ENCODE measurements at places on chromosomes 1 and 21.

- no peak for DNase-seq
Observed at GRCh38 chr1:15744122-15744679, 1.9 kb downstream of the TMEM82 start.

- DNase-seq = peak; percentile 16
Observed at GRCh38 chr1:20992322-20993056, 184.2 kb downstream of the EIF4G3 start.

- no peak for DNase-seq
Observed at GRCh38 chr1:3101124-3101939, 32.3 kb downstream of the PRDM16 start.

DNA sequence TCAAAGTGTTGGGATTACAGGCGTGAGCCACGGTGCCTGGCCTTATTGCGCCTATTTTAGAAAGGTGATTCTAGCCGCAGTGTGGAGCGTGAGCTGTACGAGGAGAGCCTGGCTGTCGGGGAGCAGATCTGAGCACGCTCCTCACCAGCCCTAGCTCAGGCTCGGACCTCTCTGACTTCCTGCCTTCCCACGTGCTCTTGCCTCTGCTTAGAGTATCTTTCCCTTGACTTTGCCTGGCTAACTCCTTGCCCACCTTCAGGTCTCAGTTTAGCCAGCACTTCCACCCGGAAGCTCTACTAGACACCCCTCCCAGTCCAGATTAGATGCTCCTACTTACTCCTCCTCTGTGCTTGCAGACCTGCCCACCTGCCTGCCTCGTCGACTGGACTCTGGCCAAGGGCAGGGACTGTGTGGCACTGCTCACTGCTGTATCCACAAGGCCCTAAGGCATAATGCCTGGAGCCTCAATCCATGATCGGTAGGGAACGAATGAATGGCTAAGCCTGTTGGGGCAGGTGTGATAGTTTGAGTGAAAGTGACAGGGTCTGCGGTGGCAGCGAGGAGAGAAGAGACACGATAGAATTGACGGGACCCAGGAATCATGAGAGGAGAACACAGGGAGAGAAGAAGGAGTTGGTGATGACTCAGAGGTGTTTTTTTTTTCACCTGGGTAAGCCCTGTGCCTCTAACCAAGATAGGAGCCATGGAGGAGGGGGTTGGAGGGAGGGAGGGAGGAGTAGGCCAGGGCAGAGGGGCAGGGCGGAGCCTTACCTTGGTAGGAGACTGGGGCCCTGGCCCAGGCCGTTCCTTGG lies 28.1 kb upstream of the WASF2 start:
- no peak for DNase-seq

GRCh38 chr1:162018418-162018817 lies 5.3 kb downstream of the OLFML2B start:
- no peak for DNase-seq

DNA sequence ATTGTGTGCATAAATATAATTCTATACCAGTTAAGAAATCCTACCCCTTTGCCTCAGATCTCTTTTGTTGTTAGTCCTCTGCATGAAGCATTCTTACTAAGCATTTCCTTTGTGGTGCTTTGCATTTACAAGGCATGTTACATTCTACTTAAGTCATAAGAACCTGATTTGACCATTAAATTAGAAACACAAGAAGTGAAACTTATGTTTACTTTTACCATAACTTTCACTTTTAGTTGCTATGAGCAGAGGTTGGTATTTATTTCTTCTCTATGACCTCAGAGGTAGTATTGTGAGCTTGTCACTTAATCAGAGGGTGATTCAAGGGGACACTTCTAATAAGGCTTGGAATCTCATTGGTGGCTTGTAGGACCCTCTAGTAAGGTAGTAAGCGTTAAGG lies 9.0 kb downstream of the FAM20B start:
- DNase-seq = peak; percentile 63

- no peak for DNase-seq
Observed at GRCh38 chr21:14870853-14871149, 194.0 kb downstream of the NRIP1 start.

GRCh38 chr1:79193211-79194079 lies 186.9 kb upstream of the ADGRL4 start:
- peak; percentile 60 for DNase-seq

- DNase-seq = no peak
Observed at GRCh38 chr1:233319272-233319671, 8.3 kb upstream of the MAP3K21 start.

- no peak for DNase-seq
Observed at GRCh38 chr1:19844731-19845495, 29.8 kb upstream of the RNF186 start.

DNA sequence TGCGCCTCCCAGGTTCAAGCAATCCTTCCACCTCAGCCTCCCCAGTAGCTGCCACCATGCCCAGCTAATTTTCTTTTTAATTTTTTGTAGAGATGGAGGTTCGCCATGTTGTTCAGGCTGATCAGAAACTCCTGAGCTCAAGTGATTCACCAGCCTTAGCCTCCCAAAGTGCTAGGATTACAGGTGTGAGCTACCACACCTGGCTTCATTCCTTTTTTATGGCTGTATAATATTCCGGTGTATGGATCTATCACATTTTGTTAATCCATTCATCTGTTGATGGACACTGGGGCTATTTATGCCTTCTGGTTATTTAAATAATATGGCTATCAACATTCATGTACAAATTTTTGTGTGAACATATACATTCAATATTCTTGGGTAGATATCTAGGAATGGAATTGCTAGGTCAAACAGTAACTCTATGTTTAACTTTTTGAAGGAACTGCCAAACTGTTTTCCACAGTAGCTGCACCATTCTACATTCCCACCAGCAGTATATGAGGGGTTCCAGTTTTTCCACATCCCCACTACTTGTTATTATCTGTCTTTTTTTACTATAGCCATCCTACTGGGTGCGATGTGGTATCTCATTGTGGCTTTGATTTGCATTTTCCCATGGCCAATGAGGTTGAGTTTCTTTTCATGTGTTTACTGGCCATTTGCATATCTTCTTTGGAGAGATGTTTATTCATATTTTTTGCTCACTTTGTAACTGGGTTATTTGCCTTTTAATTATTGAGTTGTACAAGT lies 11.0 kb downstream of the SLC27A3 start:
- DNase-seq = no peak

GRCh38 chr21:43626390-43626789 lies 32.9 kb downstream of the HSF2BP start:
- DNase-seq = no peak

- DNase-seq = peak; percentile 83
Observed at GRCh38 chr1:1019122-1019999, 559 bp upstream of the AGRN start.

DNA sequence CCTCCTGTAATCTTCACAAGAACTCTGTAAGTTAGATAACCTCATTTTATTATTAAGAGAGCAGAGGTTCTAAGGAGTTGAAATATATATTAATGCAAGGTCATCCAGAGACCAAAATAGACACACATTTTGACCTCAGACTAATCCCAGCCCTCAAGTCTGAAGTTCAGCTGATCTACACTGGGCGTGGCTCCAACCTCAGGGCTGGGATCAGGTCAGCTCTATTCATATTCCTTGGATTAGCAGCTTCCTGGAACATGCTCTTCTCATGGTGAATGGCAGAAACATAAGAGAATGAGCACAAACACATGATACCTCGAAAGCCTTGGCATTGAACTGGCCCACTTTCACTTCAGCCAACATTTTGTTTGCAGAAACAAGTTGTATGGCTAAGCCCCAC lies 200.8 kb upstream of the ST6GALNAC5 start:
- no peak for DNase-seq

GRCh38 chr1:237740846-237741245 lies 149.9 kb downstream of the ZP4 start:
- DNase-seq = no peak

DNA sequence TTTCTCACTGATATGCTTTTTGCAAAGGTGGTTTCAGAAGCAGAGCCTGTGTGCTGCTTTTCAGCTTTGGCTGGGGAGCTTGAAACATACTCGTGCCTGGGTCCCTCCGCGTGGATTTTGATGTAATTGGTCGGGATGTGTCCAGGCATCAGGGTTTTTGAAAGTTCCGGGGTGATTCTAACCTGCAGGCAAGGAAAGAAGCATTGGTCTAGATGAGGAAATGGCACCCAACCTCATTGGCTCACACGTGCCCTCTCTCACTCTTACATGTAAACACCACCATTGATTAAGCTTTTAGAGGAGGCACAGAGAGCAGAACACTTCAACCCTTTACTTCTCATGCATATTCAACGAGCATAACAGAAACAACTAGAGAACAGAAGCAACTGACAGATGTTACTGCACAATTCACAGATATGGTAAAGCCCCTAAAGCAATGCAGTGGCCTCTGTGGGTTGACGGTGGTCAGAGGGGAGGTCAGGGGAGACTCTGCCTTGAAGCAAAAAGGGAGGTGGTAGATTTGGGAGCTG lies 112.1 kb downstream of the TLR5 start:
- no peak for DNase-seq

GRCh38 chr1:205770618-205771017 lies 4.7 kb downstream of the RAB29 start:
- DNase-seq = no peak

DNA sequence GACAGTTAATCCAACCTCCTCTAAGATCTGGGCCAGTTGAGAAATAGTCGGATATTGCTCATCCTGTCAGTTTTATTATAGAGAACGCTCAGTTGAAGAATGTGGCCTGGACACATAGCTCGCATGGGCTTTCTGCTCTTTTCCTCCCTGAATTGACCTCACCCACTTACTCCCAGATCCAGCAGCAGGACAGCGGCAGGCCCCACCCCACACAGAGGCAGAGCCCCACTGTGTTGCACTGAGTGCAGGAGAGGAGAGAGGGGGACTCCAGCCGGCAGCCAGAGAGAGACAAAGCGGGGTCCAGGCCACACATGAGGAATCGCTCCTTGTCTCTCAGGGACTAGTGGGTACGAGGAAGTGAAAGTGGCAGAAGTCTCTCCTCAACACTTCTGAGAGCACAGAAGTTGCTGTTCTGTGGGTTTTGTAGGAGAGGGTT lies 78.6 kb downstream of the LAMC1 start:
- peak; percentile 22 for DNase-seq

GRCh38 chr1:37448691-37449417 lies 25.5 kb upstream of the ZC3H12A start:
- DNase-seq = no peak

DNA sequence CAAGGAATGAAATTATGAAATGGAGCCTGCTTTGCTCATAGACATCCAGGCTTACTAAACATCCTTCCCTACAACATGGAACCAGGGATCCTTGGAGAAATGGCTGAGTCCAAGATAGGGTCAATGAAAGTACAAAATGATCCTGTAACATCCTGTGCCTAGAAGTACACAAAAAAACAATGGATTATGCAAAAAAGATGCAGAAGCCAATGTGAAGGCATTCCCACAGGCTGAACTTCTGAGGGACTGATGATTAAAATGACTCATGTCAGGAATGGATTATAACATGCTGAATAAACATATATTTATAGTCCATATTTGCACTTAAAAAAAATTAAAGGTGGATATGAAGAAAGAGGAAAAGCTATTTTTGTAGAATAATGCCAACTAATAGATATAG lies 10.4 kb upstream of the HOOK1 start:
- no peak for DNase-seq

DNA sequence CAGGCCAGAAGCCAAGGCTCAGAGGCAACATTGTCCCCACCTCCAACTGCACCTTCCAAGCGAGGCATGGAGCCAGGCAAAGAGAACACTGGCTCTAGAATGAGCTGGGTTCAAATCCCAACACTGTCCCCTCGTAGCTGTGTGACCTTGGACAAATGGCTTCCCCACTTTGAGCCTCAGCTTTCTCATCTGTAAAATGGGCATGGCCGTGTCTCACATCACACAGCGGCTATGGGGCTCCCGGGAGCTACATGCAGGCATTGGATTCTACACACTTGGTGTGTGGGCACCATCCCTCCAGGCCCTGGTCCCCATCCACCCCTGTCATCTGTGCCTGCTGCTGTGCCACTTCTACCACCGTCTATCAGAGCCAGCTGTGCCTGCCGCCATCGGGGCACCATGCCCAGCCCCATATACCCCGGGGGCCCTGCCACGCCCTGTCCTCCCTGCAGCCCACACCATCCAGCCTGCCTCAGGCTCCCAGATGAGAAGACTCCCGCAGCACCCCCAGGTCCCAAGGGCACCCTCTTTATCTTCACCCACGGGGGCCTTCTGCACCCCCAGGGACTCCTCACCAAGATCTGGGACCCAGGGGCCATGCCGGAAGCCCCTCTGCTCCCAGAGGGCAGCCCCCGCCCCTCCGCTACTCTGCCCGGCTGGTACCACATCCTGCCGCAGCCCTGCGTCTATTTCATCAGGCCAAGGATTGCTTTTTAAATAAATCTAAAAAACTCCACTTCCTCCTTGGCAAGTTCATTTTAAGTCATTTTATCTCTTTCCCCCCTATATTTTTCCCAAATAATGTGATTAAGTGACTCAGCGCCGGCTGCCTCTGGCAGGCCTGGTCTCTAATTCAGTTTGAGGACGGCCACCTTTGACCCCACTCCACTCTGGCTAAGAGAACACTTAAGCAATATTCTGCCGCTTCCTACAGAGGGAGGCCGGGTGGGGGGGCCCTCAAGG lies 107.8 kb upstream of the TARDBP start:
- DNase-seq = no peak

DNA sequence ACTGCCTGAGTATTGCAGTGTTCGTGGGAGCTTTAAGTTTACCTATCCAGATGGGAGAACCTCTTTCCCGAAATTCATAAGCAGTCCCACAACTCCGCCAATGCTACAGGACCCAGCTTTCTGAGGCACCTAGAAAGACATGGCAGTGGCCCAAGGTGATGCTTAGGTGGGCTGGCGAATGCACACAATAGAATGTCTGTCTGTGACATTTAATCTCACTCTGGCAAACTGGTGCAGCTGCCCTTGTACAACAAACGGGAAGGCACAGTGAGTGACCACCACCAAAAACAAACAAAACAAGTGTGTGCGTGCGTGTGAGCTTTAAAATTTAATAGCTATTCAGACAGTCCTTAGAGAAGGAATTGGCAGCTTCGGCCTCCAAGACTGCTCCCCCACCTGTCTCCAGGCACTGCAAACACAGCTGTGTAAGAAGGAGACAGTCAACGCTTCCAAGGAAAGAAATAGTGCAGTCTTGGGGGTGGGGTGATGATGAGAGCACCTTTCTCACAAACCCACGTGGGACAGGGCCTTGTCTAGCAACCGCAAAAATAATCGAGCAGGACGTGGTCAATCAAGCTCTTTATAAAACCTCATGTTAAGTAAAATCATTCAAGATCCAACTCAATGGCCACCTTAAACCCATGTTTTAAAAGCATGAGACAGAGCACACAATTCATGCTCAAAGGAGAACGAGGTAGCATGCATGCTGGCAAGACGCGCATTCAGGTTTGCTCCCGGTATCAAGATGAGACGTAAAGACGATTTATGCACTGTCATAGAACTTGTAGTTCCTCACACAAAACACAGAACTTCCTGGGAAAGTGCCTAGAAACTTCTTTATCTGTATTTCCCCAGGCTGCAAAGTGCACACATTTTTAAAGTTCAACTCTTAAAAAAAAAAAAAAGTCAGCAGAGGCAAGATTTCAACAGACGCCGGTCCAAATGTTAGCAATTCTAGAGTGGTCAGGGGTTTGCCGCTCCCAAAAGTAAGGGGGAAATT lies 84.1 kb downstream of the TM2D1 start:
- no peak for DNase-seq

GRCh38 chr1:64073705-64074104 lies 129.7 kb upstream of the UBE2U start:
- DNase-seq = no peak
